ENCODE measurements at places on chromosomes 5 and 9.

GRCh38 chr5:89904442-89904841 lies 505.1 kb downstream of the CETN3 start:
- no peak for DNase-seq

- DNase-seq: peak; percentile 1
These were observed 571 bp downstream of the PPIC start for GRCh38 chr5:123035918-123036390.

DNA sequence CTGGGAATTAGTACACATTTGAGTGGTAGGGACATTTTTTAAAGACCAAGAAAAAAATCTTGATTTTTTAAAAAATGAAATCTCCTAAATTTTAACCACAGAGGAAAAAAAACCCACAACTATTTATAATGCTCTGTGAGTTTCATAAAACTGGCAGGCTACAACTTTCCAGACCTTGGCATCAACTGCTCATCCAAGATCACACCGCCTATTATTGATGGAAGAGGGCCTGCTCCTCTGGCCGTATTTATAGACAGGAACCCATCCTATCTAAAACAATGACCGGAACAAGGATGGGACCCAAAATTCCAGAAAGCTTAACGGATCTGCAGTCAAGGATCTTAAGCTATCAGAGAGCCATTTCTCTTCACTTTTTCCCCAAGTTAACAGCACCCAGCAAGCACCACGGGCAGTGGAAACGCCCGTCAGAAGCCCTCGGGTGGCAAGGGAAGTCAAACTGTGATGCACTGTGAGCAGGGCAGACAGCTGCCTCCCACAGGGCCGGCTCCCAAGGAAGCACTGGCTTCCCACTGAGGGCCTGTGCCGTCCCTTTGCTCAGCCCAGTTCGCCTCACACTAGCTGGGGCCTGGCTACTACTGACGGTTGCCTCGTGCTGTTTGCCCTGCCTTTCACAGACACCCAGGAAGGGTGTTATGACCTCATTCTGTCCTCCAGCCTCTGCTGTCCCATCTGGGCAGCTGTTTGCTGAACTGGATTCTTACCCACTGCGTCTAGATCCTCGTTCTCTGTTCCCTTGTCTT lies 62.8 kb downstream of the CDC14B start:
- no peak for DNase-seq

DNA sequence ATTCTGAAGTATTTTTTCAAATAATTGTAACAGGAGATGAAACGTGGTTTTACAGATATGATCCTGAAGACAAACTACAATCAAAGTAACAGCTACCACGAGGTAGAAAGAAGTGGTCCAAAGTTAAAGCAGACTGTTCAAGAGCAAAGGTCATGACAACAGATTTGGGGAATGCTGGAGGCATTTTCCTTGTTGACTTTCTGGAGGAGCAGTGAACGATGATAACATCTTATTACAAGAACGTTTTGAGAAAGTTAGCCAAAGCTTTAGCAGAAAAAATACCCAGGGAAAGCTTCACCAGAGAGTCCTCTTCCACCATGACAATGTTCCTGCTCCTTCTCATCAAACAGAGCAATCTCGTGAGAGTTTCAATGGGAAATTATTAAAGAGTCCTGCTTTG lies 145.4 kb upstream of the NREP start:
- no peak for DNase-seq

DNA sequence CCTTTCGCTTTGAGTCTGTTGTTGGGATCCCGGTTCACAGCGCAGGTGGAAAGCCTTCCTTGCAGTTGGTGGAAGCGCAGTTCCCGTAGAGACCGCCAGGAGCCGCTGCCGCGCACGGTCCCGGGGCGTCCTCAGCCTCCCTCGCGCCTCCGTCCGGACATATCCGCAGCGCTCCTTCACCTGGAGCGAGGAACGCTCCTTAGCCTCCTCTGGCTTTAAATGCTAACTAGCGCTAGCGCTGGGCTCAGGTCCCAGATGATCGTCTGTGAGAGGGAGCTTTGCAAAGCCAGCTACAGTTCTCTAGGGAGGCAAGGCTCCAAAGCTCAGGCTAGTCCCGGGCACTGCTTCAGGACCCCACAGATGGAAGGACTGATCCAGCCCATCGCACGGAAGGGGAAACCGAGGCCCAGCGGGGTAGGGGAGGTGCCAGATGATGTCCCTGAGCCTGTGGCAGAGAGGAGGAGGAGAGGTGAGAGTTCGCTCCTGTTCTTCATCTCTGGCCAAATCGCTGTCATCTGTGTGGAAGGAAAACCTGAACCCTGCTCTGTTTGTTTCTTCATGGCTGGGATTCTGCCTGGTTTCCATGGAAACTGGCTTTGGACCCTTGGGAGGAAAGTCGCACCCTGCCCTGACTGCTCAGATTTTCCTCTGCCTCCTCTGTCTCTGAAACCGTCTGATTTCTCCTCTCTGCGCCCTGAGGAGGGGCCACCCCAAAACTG lies 31.4 kb downstream of the COL15A1 start:
- peak; percentile 51 for DNase-seq

All from NCI-H1105 (cell line).